ENCODE measurements at places on chromosomes 2 and 18.

DNA sequence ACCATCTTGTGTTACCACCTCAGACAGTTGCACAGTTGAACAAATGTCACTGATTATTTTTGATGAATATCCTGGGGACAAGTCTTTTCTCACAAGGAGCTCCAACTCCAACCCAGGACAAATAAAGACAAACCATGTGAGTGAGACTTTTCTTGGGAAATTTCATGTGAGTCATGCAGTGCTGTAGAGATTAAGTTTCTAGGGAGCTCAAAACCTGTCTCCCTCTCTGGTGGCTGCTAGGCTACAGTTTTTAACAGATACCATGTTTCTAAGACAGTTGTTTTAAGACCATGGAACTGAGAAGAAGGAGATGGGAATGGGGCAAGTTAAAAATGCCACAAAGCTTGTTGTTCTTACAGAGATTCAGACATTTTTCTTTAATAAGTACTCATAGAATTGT is 255.5 kb downstream of the RIT2 start:
- no peak for DNase-seq

DNA sequence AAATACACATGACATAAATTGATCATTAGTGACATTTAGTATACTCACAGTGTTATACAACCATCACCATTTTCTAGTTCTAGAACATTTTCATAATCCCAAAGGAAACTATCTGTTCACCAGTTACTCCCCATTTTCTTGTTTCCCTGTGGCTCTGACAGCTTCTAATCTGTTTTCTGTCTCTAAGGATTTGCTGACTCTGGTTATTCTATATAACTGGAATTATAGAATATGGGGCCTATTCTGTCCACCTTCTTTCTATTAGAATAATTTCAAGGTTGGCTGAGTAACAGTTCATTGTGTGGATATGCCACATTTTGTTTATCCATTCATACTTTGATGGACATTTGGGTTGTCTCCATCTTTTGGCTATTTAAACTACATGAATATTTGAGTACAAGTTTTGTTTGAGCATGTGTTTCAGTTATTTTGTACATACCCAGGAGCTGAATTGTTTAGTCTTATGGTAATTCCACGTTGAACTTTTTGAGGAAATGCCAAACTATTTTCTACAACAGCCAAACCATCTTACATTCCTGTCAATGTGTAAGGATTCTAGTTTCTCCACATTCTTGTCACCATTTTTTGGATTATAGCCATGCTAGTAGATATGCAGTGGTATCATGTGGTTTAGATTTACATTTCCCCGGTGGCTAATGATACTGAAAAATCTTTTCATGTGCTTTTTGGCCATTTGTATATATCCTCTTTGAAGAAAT is 20.5 kb downstream of the KIAA1328 start:
- no peak for DNase-seq

GRCh38 chr2:229408962-229409361 is 137.9 kb upstream of the PID1 start:
- no peak for DNase-seq

GRCh38 chr2:46072101-46072820 is 224.9 kb upstream of the EPAS1 start:
- no peak for DNase-seq

GRCh38 chr2:237932731-237933131 is 34.1 kb upstream of the UBE2F start:
- no peak for DNase-seq

Data from NCI-H2029 (cell line).